ENCODE measurements at places on chromosomes 3 and 15.

GRCh38 chr3:142929890-142930289, 33.6 kb downstream of the PAQR9 start:
- DNase-seq, result no peak

DNA sequence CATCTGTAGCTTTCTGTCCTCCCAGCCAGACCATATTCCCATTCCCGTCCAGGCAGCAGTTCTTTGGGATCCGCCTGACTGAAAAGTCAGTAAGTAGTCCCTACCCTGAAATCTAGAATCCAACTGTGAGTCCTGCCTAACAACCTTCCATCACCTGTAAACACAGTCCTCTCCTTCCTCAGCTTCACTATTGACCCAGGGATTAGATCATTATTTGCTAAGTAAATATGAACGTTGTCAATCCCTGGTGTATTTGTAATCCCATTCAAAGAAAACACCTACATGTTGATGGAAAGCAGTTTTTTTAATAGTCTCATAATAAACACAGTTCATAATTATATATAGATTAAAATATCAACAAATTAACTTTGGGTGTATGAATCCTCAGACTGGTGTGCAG, 732 bp downstream of the SAXO2 start:
- DNase-seq, result no peak

DNA sequence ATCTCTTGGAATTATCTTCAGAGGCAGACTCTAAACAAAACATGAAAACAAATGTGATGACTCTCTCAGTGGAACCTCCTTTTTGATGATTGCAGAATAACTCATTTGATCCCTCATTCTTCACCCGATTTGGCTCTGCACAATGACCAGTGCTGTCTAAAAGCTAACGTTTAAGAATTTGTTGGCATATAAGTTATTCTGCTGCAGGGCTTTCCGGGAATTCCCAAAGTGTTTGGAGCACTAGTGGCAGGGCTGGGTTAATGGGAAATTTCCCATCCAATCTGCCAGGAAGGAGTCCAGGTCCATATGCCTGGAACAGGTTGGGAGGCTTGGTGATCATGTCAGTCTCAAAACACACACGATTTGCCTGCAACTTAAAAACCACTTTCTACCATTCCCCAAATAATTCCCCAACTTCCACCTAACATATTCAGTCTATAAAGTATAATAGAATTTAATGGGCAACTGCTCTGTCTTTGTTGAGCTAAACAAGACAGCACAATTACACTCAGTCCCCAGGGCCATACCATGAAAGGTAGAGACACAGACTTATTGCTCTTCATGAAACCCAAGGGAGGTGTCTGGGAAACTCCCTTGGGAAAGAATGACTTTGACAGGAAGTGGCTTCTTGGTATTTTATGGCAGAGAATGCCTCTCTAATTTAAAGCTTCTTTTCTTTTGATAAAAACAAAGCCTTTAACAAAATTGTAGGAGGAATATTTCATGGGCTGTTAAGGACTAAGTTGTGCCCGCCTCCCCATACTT, 38.0 kb downstream of the ARRDC4 start:
- DNase-seq, result no peak

GRCh38 chr3:11244121-11244677, 28.0 kb upstream of the ATG7 start:
- DNase-seq, result no peak

GRCh38 chr3:46070595-46071093, 43.4 kb upstream of the XCR1 start:
- no peak for DNase-seq

DNA sequence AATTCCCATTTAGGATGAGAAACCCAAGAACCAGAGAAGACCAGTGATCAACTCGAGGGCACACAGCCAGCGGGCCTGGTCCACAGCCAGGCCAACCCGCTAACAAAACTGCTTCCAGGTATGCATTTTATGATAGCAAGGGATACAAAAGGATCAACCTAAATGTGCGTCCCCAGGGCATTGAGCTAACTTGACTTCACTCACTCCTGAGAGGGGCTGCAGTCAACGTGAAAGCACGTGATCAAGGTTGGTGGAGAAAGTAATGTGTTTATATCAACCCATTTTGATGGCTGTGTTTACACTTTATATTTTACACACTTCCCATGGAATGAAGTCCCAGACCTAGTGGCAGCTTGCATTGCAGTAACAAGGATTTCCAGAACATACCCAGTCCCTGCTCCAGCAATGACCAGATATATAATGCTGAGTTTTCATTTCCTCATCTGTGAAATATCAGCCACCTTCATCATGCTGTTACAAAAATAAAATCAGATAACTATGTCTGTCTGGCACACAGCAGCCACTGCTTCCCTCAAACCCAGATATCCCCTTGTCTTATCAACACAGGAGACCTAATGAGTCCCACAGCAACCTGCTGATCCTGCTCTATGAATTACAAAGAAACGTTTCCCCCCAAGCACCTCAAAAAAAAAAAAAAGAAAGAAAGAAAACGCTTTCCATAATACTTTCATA, 2.0 kb downstream of the KLHL6 start:
- DNase-seq, result no peak

GRCh38 chr3:165614337-165614736, 222.9 kb downstream of the BCHE start:
- no peak for DNase-seq

- no peak for DNase-seq
These were observed 23.8 kb downstream of the NANOGP8 start for GRCh38 chr15:35061161-35061824.

Data from HTR-8/SVneo (cell line).